ENCODE measurements at places on chromosomes 2 and 18. TPM values are rescaled to one million over a fixed set of nuclear protein-coding genes. Genes with fewer than 3 reads are reported as not detected.

Gene MITD1
- 8.2 TPM for polyA plus RNA-seq

DNA sequence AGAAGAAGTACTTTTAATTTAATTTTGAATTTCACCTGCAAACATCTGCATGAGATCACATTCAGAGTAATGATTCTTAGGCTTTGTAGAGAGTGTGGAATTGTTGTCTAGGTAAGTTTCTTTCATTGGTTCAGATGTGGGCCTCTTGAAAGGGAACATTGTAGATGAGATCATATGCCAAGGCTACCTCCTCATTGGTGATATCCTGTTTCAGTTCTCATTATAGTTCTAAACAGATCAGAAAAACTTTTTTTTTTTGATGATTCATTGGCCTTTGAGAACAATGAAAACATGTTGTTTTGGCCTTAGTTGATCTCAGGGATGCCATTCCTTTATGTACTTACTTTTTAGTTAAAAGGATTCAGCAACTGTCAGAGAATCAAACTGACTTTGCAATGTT is 44.5 kb downstream of the EML6 start:
- peak; percentile 90 for DNase-seq

- DNase-seq = peak; percentile 67
Observed at GRCh38 chr2:85327160-85327821, 498 bp downstream of the TGOLN2 start.

GRCh38 chr2:147149575-147150240 is 695.1 kb upstream of the ACVR2A start:
- no peak for DNase-seq
